ENCODE measurements at places on chromosomes 13 and 19.

GRCh38 chr13:49146950-49147355, 73.2 kb upstream of the MLNR start:
- no peak for DNase-seq

DNA sequence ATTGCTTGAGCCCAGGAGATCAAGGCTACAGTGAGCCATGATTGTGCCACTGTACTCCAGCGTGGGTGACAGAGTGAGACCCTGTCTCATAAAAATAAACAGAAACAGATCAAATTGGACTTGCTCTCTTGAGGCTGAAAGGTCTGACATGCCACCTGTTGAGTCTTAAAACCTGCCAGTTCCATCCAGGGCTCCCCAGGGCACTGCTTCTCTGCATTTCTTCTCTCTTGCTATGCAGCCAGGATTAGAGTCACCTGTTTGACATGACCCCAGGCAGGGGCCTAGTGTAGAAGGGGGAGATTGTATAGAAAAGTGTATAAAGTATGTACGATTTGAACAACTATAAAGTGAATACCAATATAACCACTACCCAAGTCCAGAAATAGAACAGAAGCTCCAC, 45.4 kb downstream of the ARHGAP35 start:
- no peak for DNase-seq

GRCh38 chr13:42478531-42479156, 95.3 kb upstream of the TNFSF11 start:
- DNase-seq, result no peak

- no peak for DNase-seq
Measured at GRCh38 chr13:42660333-42660965, 86.5 kb downstream of the TNFSF11 start.

- no peak for DNase-seq
Measured at GRCh38 chr13:41650706-41651105, 193.4 kb downstream of the RGCC start.

DNA sequence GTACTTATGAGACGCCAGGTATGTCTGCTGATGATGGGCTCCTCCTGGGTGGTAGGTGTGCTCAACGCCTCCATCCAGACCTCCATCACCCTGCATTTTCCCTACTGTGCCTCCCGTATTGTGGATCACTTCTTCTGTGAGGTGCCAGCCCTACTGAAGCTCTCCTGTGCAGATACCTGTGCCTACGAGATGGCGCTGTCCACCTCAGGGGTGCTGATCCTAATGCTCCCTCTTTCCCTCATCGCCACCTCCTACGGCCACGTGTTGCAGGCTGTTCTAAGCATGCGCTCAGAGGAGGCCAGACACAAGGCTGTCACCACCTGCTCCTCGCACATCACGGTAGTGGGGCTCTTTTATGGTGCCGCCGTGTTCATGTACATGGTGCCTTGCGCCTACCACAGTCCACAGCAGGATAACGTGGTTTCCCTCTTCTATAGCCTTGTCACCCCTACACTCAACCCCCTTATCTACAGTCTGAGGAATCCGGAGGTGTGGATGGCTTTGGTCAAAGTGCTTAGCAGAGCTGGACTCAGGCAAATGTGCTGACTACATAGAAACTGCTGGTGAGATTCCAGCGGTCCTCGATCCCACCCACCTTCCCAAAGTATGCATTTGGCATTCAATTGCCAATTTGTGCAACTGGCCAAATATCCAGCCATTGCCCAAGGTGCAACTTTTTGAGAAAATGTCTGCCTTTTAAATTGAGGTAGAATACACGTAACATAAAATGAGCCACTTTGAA, 10.2 kb downstream of the OR2Z1 start:
- DNase-seq, result no peak

DNA sequence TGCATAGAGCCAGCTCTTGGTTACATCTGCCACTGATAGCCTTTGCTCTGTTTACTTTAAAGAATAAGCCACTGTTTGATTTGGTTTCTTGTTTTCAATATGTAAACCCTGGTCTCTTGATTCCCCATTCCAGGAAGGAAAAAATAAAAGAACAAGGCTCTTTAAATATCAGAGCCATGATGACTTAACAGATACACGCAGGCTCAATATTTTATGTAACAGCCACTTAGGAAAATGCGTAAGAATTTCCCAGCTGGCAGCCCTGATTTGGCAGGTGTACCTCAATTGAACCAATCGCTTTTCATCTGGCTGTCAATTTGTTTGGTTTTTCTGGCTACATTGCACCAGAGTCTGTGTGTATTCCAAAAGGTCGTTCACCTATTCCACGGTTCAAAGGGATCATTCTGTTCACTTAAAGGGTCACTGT, 65.6 kb downstream of the IRS2 start:
- DNase-seq, result no peak

- DNase-seq, result no peak
Measured at GRCh38 chr13:31807090-31807541, 67.8 kb downstream of the RXFP2 start.

GRCh38 chr13:50722440-50723125, 120.9 kb downstream of the DLEU7 start:
- DNase-seq, result no peak

- DNase-seq, result no peak
Measured at GRCh38 chr13:95002126-95002525, 289.8 kb upstream of the SOX21 start.

GRCh38 chr13:45500492-45501174, 35.9 kb downstream of the COG3 start:
- no peak for DNase-seq

Data from activated CD8-positive, alpha-beta memory T cell treated with anti-CD3 and anti-CD28 coated beads for 24 hours (primary cell).